CD4-positive, alpha-beta T cell treated with Interleukin-4 for 4 hours (primary cell): ENCODE measurements at places on chromosomes 11 and 22.

- no peak for DNase-seq
These were observed 86.2 kb downstream of the MSANTD4 start for GRCh38 chr11:105935791-105936190.

DNA sequence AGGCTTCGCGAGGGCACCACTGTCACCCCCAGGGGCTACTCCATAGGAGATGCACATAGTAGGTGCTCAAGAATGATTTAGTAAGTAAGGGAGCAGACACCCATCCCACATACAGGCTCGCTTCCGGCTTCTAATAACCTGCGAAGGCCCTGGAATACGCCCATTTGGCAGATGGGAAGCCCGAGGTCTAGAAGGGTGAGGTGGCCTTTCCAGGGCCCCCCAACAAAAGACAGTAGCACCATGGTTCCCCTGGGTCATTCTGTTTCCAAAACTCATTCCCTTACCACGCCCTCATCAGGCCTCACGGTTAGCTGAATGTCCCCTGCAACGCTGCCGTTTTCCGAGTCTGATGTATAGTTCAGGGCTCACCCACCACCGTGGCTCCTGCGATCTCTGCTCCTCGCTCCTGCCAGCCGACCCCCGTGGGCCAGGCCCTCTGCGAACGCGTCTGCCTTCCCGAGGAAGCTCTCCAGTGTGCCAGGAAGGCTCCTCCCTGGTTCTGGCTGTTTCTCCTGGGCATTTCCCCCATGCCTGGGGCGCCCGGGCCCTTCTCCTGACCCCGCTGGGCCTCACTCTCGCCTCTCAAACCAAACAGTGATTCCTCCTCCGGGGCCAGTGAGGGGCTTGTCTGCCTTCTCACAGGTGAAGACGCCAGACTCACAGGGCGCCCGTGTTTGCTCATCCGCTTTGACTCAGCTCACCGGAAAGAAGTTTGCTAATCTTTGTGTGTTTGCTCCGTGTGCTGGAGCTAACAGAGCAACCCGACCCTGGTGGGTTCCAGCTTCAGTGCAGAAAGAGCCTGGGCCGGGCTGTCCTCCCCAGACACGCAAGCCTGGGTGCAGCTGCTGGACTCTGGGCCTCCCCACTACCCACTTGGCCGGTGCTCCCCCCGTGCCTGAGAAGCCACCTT lies 86.6 kb downstream of the RTL6 start:
- no peak for DNase-seq

DNA sequence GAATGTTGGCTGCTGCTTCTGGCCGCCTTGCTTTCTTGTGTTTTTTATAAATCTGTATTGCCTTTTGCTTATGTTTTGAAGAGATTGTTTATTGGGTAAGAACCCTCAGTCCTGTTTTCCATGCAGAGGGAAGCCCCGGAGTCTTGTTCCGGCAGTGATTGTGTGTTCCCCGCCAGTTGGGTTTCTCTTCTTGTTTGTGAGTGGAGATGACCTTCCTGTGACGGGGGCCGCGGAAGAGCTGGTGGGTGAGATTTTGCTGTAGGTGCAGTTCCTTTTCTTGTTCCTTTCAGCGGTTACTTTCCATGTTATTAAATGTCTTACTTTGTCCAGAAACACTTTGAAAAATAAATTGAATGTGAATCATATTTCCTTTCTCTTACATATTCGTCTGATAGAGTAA lies 8.3 kb downstream of the TBC1D22A start:
- DNase-seq, result no peak

DNA sequence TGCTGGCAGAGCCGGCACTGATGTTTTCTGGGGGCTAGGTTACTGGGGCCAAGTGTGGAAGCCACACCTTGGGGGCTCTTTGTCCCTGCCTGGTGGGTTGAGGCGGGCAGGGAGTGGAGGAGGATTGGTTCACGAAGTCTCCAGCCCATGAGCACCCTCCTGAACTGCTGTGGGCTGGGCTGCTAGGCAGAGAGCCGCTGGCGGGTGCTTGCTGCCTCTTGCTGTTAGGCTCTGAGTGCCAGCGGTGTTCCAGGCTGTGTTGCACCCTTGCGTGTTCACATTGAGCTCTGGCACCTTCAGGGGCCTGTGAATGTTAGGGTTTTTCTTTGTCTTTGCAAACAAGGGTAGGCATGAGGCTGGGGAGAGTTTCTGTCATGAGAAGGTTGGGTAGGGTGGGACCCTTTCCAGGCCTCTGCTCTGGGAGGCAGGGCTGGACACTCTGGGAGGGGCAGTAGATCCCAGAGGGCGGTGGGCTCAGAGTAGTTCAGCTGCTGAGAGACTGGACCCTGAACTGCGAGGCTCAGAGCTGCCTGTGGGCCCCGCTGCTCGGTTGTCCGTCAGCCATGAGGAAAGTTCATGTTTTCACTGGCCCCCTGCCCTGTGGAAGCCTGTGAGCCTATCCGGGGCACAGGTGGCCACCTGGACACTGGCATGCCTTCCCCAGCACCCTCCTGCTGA lies 24.0 kb upstream of the TMEM191C start:
- no peak for DNase-seq

DNA sequence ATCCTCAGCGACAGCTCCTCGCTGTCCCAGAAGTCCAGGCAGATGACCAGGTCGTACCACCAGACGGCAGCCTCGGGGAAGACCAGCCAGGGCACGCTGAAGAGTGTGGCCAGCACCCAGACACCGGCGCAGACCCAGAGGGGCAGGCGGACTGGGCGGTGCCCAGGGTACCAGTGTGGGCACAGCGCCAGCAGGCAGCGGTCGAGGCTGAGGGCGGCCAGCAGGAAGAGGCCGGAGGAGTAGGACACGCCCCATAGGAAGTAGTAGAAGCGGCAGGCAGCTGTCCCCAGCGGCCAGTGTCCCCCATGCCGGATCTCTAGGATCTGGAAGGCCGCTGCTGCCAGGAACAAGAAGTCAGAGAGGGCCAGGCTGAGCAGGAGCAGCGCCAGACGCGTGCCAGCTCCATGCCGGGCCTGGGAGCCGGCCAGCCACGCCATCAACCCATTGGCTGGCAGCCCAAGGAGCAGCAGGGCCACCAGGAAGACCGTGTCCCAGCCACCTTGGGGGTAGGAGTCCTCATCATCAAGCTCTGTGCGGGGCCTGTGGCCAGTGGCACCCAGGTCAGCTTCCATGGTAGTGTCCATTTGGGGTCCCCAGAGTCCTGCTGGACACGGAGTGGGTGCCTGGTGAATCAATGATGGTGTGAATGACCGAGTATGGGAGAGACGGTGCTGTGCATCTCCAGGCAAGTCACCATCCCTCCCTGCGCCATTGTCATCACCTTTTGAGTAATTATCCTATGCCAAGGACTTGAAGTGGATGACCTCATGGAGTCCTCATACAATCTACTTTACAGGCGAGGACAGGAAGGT lies at the start of gene GPR152:
Gene GPR152, minus strand, starts transcription at position 589 of the 812 bp plus-strand sequence. Its CDS starts 5 bp downstream, at position 584.
- no peak for DNase-seq

DNA sequence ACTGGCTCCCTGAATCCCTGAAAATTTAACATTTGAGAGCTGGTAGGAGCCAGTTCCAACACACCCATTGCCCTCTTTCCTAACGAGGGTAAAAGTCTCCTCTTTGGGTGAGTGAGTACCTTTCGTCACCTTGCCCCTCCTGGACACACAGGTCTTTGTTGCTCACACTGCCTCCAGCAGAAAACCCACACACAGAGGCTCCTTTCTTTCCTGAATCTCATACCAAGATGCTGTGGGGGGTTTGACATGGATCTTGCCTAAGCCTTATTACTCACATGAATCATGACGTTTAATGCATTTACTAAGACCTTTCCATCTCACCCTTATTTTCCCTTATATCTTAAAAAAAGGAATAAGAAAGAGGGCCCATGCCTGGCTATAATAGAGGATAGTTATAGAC lies 53.0 kb downstream of the PARVA start:
- DNase-seq, result no peak

- DNase-seq, result no peak
These were observed 331.8 kb downstream of the AASDHPPT start for GRCh38 chr11:106409222-106409621.

DNA sequence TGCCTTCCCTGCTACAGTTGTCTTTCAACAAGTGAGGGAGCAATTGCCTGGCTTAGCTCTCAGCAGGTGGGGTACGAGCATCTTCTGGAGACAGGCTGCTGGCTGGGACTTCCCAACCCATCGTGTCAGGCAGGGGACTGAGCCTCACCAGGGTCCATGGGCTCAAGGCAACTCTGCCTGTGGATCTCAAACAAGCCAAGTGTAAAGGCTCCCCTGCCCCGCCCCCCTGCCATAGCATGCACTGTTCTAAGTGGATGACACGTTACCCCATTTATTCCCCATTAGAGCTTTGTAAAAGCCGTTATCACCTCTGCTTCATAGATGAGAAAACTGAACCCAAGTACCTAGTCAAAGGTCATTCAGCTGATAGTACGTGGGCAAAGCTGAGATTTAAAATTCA lies 222.9 kb downstream of the NTM start:
- no peak for DNase-seq

- DNase-seq, result no peak
These were observed 105.0 kb downstream of the SHANK2 start for GRCh38 chr11:71147331-71147730.

DNA sequence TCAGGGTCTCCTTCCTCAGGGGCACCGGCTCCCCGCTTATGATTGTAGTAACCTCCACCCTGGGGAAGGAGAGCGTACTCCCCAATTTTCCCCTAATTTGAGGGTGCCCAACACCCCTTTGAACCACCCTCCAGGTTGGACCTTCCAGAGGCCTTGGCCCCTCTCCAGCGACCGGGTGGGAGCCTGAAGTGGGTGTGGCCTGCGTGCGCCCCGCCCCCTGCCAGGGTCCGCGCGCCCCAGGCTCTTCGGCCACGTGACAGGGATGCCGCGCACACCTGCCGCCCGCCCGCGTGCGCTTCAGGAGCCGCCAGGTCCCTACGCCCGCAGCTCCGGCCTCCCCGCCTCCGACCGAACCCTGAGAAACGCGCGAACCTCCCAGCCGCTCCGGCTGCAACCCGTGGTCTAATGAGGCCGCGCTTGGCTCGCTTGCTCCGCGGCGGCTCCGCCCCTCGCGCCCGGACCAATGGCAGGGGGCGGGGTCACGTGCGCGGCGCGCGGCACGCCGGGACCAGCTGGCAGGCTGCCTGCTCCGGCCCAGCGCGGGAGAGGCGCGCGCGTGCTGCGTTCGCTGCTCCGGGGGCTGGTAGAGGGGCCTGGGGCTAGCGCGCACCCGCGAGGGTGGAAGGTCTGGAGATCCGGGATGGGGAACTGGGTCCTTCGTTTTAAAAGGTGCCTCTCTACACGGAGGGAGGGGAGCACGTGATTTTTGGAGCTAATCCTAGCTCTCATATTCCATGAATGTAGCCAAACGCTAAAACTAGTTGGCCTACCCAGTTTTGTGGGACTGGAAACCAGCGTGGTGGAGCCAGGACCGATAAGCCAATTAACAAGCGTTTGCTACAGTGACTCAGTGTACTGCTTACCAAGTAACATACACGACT lies at the start of gene FOXRED2:
Gene FOXRED2, minus strand, starts transcription at position 404 of the 881 bp plus-strand sequence. CDS start 618 bp downstream, outside the sequence.
- peak; percentile 82 for DNase-seq

GRCh38 chr22:44935724-44936123 lies 74.1 kb downstream of the PHF21B start:
- no peak for DNase-seq

- DNase-seq, result no peak
These were observed 142.6 kb downstream of the BRD1 start for GRCh38 chr22:49685116-49685515.

DNA sequence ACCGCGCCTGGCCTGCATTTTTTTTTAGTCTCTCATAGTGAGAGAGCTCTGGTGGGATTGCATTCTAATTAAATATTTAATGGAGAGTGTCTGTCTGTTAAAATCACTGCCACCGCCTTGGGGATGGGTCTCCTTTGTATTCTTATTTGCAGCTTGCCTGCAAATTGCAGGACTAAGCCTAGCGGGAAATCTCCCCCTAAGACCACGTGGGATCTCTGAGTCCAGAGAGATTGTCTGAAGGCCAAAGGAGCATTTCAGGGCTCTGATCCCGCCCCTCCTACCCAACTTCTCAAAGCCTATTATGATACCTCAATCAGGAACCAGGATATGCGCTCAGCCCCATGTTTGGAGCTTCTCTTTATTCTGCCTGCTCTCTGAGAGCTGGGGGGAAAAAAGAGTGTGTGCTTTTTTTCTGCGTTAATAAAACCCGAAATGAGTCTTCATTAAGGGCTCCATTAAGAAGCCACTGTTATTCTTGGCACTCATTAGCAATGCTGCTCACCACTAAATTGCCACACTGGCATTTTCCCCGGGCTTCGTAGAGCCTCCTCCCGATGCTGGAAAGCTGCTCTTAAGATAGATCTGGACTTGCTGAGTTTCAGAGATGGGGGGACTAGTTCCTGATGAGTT lies 92.9 kb upstream of the THY1 start:
- DNase-seq, result no peak

DNA sequence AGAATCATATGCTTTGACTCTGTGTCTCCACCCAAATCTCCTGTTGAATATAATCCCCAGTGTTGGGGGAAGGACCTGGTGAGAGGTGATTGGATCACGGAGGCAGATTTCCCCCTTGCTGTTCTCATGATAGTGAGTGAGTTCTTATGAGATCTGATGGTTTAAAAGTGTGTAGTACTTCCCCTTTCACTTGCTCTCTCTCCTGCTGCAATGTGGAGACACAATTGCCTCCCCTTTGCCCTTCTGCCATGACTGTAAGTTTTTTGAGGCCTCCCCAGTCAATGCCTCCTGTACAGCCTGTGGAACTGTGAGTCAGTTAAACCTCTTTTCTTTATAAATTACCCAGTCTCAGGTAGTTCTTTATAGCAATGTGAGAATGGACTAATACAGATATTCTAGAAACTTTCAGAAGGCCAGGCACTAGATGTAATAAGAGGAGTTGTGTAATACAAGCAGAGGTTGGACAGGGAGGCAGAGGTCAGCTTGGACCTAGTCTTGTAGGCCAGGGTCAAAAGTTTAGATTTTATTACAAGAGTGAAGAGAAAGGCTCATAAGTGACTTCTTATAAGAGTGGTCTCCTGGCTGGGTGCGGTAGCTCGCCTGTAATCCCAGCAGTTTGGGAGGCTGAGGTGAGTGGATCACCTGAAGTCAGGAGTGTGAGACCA lies 9.3 kb upstream of the SERPING1 start:
- no peak for DNase-seq

DNA sequence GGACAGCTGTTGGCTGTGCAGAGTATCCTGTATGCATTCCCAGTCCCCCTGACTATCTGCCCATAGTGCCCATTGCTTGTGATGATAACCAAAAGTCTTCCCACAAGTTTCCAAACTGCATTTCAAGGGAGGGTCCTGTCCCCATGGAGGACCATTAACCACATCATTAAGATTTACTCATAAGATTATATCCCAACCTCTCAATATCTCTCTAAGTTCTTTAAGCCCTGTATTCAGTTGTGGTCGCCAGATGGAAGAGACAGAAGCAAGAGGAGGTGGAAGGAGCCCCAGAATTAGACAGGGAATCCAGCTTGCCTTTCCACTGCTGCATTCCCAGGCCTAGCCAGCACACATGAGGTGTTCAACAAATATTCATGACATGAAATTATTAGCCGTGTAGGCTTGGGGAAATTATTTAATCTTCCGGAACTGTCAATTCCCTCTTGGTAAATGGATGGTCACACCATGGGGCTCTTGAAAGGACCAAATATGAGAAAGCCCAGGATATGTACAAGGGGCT lies 42.6 kb upstream of the TIMP3 start:
- DNase-seq, result no peak

GRCh38 chr11:117632306-117632705 lies 164.7 kb downstream of the DSCAML1 start:
- DNase-seq, result no peak
